ENCODE measurements at places on chromosomes 5 and 9. TPM values are rescaled to one million over a fixed set of nuclear protein-coding genes. Genes with fewer than 3 reads are reported as not detected.

- no peak for DNase-seq
Observed at GRCh38 chr5:173534031-173534430, 82.4 kb downstream of the BOD1 start.

GRCh38 chr9:103789686-103790085 is 304.4 kb upstream of the SMC2 start:
- DNase-seq: no peak

- DNase-seq: peak; percentile 67
Observed at GRCh38 chr9:134163371-134164196, 780 bp downstream of the RNU6ATAC start.

- no peak for DNase-seq
Observed at GRCh38 chr5:149284501-149284900, 12.8 kb downstream of the AFAP1L1 start.

ALDH1A1 gene
- total RNA-seq: 91.0 TPM

FAM78A gene
- 0.85 TPM for total RNA-seq

GRCh38 chr9:121783521-121784507 is 132.4 kb downstream of the DAB2IP start:
- no peak for DNase-seq

CARTPT gene
- total RNA-seq: 0.39 TPM

DNA sequence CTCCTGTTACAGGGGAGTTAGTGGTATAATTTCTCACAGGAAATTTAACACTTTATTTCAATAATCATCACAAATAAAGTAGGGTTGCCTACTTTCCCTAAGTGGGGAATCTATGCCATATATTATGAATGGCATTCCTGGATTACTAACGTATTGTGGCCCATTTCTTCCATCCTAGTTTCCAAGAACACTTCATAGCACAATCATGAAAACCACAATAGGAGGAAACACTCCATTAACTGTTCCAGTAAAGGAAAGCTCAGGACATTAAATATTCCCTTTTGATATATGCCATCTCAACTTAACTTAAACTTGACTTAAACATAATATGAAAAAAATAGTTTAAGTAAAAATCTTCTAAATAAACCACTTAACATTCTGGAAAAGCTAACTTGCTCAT is 2.1 kb downstream of the CPLANE1 start:
- no peak for DNase-seq

DNA sequence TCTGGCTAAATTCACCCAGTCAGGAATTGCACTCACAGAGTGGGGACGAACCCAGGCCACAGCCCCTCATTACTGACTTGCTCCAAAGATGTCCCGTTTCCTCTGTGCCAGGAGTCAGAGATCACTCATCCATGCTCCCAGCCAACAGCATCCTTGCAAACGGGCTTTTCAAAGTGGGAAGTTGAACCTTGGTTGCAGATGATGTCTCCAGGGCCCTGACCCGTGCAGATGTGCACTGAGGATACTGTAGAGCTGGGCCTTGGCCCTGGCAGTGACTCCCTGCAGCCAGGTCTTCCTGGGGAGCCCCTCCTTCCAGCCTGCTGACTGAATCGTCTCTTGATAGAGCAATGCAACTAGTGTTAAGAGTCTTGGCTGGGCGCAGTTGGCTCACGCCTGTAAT is 22.3 kb downstream of the TCF7 start:
- peak; percentile 2 for DNase-seq

RANBP6 gene
- total RNA-seq: 7.1 TPM

INSL6 gene
- not detected for total RNA-seq

COL15A1 gene
- total RNA-seq: 9.5 TPM

RFESD gene
- 0.84 TPM for total RNA-seq

SPOCK1 gene
- total RNA-seq: 2.3 TPM

DNA sequence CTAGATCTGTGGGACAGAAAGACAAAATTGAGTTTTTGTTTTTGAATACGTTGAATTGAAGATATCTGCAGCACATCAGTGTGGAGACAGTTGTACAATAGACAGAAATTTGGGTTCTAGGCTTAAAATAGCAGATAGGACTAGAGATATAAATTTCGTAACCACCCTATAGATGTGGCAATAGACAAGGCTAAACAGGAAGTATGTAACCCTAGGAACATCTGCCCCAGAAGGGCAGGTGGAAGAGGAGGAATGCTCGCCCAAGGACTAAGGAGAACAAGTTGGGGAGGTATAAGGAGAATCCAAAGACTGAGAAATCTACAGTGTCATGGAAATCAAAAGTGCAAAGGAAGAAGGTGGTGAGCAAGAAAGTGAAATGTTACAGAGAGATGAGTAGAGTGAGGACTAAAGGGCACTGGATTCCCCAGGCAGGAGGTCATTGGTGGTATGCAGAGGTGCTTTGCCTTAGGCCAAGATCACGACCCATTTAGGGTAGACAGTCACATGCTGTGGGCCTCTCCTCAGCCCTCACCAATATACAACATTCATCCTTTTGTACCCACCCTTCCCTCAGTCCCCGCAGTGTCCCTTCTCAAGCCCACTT is 109.1 kb upstream of the ELL2 start:
- no peak for DNase-seq

GRCh38 chr9:79687131-79687447 is 115.3 kb downstream of the TLE4 start:
- DNase-seq: no peak

DNA sequence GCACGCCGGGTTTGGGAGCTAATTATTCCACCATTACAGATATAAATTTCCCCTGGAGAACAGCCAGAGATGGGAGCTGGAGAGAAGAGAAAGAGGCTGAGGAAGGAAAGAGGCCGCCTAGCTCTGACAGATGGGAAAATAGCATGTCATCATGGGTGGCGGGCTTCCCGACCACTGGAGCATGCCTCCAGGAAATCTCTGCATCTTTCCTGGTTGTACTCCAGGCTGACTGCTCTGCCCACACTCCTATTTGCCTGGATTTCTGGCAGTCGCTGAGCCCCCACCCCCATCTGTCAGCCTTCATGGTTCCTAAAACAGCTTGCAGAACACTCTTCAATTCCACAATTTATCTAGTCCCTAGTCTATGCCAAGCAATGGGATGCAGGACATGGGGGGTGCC is 14.3 kb upstream of the GABRP start:
- no peak for DNase-seq

DNA sequence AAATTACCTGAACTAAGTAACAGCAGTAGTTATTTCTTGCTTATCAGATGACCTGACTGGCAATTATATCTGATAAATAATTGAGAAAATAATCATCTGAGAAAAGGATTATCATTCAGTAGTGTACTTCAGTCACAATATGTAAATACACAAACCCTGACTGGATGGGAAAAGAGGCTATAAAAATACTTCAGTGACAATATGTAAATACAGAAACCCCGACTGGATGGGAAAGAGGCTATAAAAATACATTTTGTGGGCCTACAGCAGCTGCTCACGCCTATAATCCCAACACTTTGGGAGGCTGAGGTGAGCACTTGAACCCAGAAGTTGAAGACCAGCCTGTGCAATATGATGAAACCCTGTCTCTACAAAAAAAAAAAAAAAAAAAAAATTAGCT is 11.1 kb downstream of the UBAP2 start:
- DNase-seq: no peak

DNA sequence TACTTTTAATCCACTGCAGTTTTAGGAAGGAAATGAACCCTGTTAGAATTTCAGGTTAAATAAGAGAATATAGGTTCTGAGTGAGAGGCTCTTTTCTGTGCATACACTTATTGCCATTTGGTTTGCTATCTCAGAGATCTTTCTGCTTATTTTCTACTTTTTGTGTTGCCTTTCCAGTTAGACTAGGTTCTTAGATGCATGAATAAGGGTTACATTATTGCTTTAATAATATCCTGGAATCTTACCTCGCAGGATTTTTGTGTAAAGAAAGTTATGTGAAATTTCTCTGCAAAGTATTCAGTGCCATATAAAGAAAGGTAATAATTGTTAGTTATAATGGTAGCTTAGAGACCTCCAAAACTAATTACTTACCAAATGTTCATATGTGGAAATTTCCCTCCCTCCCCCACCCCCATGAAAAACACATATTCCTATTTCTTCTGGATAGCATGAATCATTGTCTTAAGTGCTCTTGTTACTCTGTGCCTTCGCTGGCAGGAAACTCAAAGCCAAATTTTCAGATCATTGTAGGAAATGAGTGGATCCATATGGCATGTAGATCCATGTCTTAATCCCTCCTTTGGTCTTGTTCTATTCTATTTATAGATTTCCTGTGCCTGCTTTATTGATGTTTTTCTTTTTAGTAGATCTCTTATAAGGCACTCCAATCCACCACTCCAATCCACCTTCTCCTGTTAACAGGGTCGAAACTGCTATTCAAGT is 2.7 kb upstream of the APBA1 start:
- DNase-seq: no peak

RNF183 gene
- total RNA-seq: 1.3 TPM

SLC36A2 gene
- total RNA-seq: not detected

GRCh38 chr9:136850866-136851775 is 1.0 kb upstream of the MAMDC4 start:
- peak; percentile 18 for DNase-seq

SOX30 gene
- 0.15 TPM for total RNA-seq

TNC gene
- total RNA-seq: 3.0 TPM

DNA sequence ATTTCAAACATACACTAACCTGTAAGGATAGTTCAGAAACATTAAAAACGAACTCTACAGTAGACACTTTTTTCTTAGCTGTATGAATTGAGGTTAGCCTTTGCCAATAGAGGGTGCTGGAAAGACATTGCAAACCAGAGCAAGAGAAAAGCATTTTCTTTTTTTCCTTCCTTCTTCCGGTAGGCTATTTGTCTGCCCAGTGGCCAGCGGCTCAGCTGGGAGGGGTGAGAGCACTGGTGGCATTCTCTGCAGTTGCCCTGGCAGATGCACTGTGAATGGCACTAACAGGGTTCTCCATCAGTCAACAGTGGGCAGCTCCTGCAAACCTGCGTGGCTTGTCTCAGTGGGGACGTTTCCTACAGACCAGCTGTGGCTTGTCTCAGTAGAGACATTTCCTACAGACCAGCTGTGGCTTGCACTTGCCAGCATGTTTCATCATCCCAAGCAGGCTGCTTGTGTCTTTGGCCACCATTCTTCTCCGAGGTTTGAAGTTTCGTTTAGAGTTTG is 984.5 kb upstream of the CDH18 start:
- DNase-seq: peak; percentile 9

ZNF658 gene
- 4.5 TPM for total RNA-seq

FLT4 gene
- total RNA-seq: 3.8 TPM
